ENCODE measurements at places on chromosomes 12 and 14. TPM values are rescaled to one million over a fixed set of nuclear protein-coding genes. Genes with fewer than 3 reads are reported as not detected.

The PIWIL1 gene
- total RNA-seq, result not detected

The MGAT4C gene
- total RNA-seq, result not detected

The MYRFL gene
- not detected for total RNA-seq

The RNASE7 gene
- total RNA-seq, result not detected

The OASL gene
- total RNA-seq, result 19.6 TPM

The IFI27L2 gene
- total RNA-seq, result 57.3 TPM

The CD69 gene
- total RNA-seq, result 97.9 TPM

DNA sequence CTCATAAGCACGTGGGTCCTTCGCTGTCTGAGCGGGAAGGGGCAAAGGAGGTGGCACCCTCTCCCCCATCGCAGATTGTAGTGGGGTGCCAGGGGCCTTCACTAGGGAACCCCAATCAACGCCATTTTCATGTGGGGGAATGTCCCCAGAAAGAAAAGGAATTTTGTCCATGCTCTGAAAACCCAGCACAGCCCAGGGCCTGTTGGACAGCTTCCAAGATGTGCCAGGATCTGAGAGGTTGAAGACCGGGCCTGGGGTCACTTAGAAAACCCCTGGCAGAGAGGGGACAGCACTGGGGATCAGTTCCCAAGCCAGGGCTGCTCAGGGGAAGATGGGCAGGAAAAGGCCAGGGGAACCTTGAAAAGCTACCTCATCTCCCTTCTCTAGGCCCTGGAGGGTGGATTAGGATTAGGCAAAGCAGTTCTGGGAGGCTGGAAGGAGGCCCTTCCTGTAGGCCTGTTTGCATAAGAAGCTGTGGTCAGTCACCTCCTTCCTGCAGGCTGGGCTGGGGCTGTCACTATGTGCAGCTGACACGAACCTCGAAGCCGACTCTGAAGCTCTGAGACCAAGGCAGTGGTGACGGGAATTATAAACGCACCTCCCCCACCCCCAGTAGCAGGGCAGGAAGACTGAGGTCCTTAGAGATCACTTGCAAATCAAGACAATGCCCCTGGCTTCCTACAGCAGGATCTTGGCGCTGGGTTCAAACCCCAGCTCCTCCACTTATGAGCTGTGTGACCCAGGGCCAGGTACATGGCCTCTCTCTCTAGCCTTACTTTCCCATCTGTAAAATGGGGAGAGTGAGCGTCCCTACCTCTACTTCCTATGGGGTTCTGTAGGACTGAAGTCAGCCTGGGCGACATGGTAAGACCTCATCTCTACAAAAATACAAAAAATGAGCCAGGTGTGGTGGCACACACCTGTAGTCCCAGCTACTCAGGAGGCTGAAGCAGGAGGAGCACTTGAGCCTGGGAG is 29.0 kb downstream of the TESC start:
- DNase-seq, result no peak

GRCh38 chr12:99444859-99445316 is 202.7 kb upstream of the GARIN6 start:
- DNase-seq, result no peak

DNA sequence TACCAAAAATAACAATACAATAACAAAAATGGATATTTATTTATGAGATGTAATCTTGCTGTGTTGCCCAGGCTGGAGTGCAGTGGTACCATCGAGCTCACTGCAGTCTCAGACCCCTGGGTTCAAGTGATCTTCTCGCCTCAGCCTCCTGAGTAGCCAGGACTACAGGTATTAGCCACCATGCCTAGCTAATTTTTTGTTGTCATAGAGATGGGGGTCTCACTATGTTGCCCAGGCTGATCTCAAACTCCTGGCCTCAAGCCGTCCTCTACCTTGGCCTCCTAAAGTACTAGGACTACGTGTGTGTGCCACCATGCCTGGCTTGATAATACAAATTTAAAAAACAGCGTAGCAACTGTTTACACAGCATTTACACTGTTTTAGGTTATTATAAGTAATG is 23.1 kb downstream of the ARHGAP5 start:
- no peak for DNase-seq

GRCh38 chr14:89678768-89679167 is 261.7 kb upstream of the FOXN3 start:
- no peak for DNase-seq

DNA sequence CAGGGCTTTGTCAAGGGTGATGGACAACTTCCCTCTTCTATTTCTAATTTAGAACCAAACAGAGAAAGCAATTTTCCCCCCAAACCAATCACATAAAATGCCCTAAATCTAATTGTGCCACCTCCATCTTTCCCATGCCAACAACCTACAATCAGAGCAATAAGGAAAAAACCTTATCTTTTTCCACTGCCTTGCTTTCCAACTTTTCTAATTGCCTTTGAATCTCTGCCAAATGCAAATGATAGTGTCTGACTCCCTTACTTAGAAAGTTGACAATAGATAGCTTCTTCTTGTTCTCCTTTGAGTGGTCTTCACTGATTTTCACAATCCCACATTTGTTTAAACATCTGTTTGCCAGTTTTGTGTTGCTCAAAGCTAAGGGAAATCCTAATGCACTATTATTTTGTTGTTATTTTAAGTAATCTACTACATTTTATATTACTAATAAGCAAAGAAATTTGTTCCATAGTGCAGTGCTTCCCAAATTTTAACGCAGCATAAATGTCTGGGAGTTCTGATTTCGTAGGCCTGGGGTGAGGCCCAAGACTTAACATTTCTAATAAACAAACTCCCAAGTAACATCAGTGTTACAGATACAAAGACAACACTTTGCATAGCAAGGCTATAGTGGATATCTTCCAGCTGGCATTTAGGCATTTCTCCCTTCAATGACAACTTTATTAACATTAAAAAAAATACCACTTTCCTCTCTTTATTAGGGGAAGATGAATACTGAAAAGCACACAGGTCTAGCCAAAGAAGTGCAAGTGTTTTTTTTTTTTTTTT is 696.3 kb upstream of the USP15 start:
- DNase-seq, result no peak

DNA sequence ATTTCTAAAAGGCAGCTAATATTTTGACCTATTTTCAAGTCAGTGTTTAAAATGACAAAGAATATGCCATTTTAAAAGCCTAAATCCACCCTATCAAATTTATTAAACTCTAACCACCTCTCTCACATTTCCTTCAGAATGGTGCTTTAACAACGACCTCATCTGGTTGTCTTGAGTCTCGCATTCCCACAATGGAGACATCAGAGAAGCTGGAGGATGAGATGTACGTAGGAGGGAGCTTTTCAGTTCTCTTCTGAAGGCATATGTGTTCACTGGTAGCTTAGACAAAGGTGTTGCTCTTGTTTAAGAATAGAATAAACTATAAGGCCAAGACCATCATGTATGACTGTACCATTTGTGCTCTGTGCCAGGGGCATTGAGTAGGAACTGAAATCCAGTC is 82.9 kb downstream of the BCL2L14 start:
- no peak for DNase-seq

DNA sequence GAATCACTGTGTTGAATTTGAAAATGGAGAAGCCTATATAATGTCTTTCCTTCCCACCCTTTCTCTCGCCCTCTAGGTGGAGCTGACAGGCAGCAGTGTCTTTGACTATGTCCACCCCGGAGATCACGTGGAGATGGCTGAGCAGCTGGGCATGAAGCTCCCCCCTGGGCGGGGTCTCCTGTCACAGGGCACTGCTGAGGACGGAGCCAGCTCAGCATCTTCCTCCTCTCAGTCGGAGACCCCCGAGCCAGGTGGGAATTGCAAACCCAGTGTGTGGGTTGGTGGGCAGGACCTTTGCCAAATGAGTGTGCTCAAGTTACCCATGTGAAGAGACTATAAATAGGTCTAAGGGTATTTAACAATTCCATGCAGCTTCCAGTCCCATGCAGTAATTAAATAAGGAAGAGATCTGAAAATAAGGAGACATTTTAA is 274.7 kb downstream of the EGLN3 start:
- peak; percentile 5 for DNase-seq

DNA sequence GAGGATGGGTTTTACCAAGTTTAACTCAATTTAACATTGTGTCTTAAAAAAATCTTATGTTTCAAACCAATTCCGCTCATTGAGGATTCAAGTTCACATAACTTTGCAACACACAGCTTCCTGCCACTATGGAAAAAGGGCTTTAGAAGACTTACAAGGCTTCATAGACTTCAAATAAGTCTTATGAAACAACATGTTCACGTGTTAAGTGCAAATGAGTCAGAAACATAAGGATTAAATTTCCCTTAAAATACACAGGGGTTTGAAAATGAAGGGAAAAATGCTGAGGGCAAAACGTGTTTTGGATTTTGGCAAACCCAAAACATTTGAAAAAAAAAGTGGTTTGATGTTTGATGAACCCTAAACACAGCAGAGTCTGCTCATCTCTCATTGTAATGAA is 364.8 kb downstream of the BMP4 start:
- DNase-seq, result no peak

GRCh38 chr12:93002293-93003054 is 73.4 kb upstream of the EEA1 start:
- no peak for DNase-seq

GRCh38 chr12:57630891-57631433 is 2.0 kb downstream of the B4GALNT1 start:
- no peak for DNase-seq

DNA sequence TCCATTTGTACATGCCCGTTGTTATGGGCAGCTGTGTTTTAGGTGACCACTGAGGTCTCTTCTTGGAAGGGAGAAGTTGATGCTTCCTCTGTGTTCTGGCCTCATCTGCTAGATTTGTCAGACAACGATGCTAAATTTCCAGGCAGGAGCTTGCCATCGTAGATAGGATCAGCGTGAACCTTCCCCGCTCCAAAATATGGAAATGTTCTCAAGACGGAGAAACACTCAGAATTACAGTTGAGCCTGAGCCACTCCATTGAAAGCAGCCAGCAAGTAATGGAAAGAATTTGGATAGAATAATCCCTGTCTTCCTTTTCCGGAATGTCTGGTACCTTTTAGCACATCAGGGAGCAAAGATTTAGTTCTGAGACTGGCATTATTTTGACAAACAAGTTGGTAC is 34.8 kb downstream of the TUNAR start:
- DNase-seq, result no peak

DNA sequence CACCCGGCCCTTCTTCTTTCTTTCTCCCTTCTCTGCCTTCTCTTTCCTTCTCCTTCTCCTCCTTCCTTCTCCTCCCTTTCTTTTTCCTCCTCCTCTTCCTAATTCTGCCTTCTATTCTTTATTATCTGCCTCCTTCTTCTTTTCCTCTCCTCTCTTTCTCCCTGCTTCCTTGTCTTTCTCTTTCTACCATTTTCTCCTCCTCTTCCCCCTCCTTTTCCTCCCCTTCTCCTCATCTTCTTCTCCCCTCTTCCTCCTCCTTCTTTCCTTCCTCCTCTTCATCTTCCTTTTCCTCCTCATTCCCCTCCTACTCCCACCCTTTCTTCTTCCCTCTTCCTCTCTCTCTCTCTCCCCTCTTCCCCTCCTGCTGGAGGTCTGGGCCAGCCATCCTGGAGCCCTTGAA is 294.9 kb upstream of the CRY1 start:
- DNase-seq, result no peak

GRCh38 chr12:123914726-123915333 is 57.8 kb downstream of the CCDC92 start:
- DNase-seq, result no peak

GRCh38 chr14:52342849-52343596 is 28.9 kb downstream of the PTGER2 start:
- DNase-seq, result no peak

DNA sequence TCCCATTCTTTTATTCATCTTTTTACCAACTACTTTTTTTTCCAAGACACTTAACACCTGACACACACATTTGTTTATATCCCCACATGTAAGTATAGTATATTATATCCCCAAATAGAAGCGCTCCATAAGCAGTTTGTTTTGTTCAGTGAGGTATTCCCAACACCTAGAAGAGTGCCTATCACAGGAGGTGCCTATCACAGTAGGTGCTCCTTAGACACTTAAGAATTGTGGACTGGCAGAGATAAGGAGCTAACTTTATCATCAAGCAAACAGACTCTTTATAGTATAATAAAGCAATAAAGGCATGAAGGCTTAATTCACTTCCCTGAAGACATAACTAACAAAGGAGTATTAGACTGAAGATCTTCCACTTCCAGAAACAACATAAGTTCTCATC is 29.1 kb downstream of the OSBPL8 start:
- DNase-seq, result no peak

GRCh38 chr12:111091051-111091450 is 170.7 kb upstream of the MYL2 start:
- no peak for DNase-seq

GRCh38 chr12:6215120-6215807 is 15.1 kb downstream of the CD9 start:
- no peak for DNase-seq
